ENCODE measurements at places on chromosomes 3 and 15. TPM values are rescaled to one million over a fixed set of nuclear protein-coding genes. Genes with fewer than 3 reads are reported as not detected.

- H3K27ac ChIP-seq: peak overlapping the region; percentile 78
- H3K27me3 ChIP-seq: peaks cover 5% of the 10 kb centered on the region
- no peak for DNase-seq
- peaks cover 18% of the 10 kb centered on the region for H3K4me1 ChIP-seq
- H3K36me3 ChIP-seq: no peaks in the 10 kb centered on the region
- peak overlapping the region; percentile 91 for H3K4me3 ChIP-seq
Measured at GRCh38 chr3:120416868-120417267, 33.9 kb downstream of the FSTL1 start.

- H3K27ac ChIP-seq: no peak overlapping the region
- H3K36me3 ChIP-seq: no peaks in the 10 kb centered on the region
- no peak overlapping the region for H3K4me3 ChIP-seq
- H3K27me3 ChIP-seq: peaks cover 2% of the 10 kb centered on the region
- DNase-seq: no peak
- H3K4me1 ChIP-seq: no peaks in the 10 kb centered on the region
Measured at GRCh38 chr15:81642451-81642990, 268.5 kb upstream of the TMC3 start.

DNA sequence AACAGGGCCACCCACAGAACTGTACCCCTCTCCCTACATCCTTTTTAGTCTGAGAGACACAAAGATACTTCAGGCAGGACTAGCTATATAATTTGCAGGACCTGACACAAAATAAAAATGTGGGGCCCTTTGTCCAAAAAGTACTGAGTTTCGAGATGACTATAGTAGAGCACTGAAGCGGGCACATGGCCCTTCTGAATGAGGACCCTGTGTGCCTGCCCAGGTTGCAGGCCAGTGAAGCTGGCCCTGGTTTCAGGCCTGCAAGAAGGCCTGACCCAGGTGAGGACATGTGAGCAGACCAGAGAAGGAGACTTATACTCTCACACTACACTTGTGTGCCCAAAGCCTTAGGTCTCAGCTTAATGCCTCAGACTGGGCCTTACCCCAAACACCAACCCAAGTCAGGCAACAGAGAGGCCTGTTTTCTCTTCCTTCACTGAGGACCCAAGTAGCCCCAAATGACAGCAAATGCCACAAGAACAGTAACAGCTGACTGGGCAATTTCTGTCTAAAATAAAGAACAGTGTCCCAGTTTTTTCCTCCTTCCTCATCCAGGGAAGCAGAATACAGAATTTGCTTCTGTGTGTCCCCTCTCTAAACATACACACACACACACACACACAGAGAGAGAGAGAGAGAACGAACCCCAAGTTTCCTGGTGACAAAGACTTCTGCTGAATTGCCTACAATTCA lies 100.9 kb upstream of the ARHGEF3 start:
- no peaks in the 10 kb centered on the region for H3K27me3 ChIP-seq
- peaks cover 44% of the 10 kb centered on the region for H3K36me3 ChIP-seq
- H3K4me3 ChIP-seq: no peak overlapping the region
- no peak for DNase-seq
- peaks cover 29% of the 10 kb centered on the region for H3K4me1 ChIP-seq

GRCh38 chr3:186476541-186476940 lies 67.6 kb downstream of the CRYGS start:
- H3K27me3 ChIP-seq: peaks cover 4% of the 10 kb centered on the region
- no peak for DNase-seq
- H3K36me3 ChIP-seq: peaks cover 1% of the 10 kb centered on the region
- no peak overlapping the region for H3K27ac ChIP-seq
- no peak overlapping the region for H3K4me3 ChIP-seq

DNA sequence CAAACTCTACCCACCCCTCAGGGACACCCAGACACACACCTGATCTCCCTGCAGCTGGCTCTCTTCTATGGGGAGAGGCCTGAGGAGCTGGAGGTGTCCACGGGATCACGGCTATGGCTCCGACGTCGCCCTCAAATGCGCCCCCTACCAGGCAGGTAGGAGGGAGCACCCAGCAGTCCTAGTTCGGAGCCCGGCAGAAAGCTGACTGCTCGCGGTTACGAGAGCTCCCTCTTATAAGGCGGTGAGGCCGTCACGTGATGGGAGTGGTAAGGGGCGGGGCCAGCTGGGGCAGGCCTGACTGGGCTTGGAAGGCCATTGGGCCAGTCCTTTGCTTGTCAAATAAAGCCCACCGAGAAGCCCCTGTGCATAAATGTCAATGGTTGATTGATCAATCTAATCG lies at the start of gene PRR20G:
PRR20G (minus strand) TSS at position 207 of the 400 bp plus-strand sequence. CDS start 681 bp downstream, outside the sequence.
- DNase-seq: no peak
- no peak within 1 kb of the TSS for H3K4me3 ChIP-seq
- no peak within 1 kb of the TSS for H3K27ac ChIP-seq
- no peaks in the 10 kb centered on the region for H3K36me3 ChIP-seq
- peaks cover 4% of the 10 kb centered on the region for H3K27me3 ChIP-seq
- no peaks in the 10 kb centered on the region for H3K4me1 ChIP-seq

Gene SLC51B
- total RNA-seq: not detected

- DNase-seq: no peak
- no peak overlapping the region for H3K27ac ChIP-seq
- H3K4me3 ChIP-seq: no peak overlapping the region
- H3K4me1 ChIP-seq: peaks cover 10% of the 10 kb centered on the region
Measured at GRCh38 chr15:68590721-68591389, 12.1 kb downstream of the CORO2B start.

- H3K4me3 ChIP-seq: no peak overlapping the region
- H3K36me3 ChIP-seq: no peaks in the 10 kb centered on the region
- no peak for DNase-seq
- H3K27ac ChIP-seq: no peak overlapping the region
Measured at GRCh38 chr15:89777782-89778380, 1.7 kb downstream of the MESP2 start.

Gene CA12
- total RNA-seq: not detected

Gene CAND2
- total RNA-seq: 0.97 TPM

GRCh38 chr15:73981761-73982221 lies 10.3 kb downstream of the STOML1 start:
- H3K27me3 ChIP-seq: peaks cover 3% of the 10 kb centered on the region
- peak overlapping the region; percentile 94 for H3K27ac ChIP-seq
- peaks cover 49% of the 10 kb centered on the region for H3K4me1 ChIP-seq
- no peak for DNase-seq
- peak overlapping the region; percentile 51 for H3K4me3 ChIP-seq

DNA sequence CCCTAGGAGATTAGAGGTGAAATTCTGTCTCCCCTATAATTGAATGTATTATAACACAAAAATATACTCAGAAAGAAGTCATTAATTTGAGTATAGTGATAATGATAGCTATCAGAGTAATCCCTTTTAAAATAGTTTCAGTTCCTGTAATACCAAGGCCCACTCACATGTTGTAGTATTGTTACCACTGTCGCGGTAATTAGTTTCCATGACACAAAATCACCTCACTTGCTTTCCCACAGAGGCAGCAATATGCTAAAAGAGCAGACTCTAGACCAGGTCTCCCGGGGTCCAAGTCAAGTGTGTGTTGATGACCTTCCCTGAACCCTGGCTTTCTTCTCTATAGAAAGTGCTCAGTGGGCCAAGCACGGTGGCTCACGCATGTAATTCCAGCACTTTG lies 39.5 kb upstream of the NSMCE3 start:
- no peaks in the 10 kb centered on the region for H3K36me3 ChIP-seq
- H3K27ac ChIP-seq: no peak overlapping the region
- no peak for DNase-seq
- no peaks in the 10 kb centered on the region for H3K4me1 ChIP-seq
- H3K27me3 ChIP-seq: peaks cover 4% of the 10 kb centered on the region

Gene A4GNT
- not detected for total RNA-seq

DNA sequence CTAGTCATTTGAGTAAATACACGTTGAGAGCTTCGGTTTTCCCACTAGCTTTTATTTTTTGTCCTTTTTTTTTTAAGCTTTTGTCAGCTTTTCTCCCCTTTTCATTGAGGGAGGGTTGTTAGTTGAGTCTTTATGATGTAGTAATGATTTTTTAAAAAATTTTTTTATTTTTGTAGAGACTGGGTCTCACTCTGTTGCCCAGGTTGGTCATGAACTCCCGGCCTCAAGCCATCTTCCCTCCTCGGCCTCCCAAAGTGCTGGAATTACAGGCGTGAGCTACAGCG lies 688 bp downstream of the ZSCAN2 start:
- no peak for DNase-seq
- peaks cover 11% of the 10 kb centered on the region for H3K36me3 ChIP-seq
- H3K4me3 ChIP-seq: peak overlapping the region; percentile 96
- H3K27ac ChIP-seq: peak overlapping the region; percentile 69
- H3K27me3 ChIP-seq: no peaks in the 10 kb centered on the region

Gene C3orf22
- not detected for total RNA-seq

Gene HYAL1
- 0.25 TPM for total RNA-seq

DNA sequence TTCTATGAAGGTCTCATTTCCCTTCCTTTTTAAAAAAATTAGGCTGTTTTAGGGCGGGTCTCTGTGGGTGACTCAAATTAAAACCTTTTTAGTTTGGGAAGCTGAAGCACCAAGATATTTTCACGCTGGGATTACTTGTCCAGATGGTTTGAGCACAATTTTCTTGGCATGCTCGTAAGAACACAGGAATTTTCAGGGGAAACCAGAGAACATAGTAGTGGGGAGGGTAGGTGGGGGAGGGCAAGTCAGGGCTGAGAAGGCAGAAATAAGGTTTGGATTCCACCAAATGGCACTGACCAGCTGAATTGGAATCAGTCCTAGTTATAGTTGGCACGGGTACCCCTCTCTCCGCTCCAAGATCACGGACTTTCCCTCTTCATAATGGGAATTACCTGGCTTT lies 97.3 kb upstream of the LRIG1 start:
- DNase-seq: no peak
- H3K27me3 ChIP-seq: peaks cover 4% of the 10 kb centered on the region
- H3K27ac ChIP-seq: no peak overlapping the region
- peaks cover 3% of the 10 kb centered on the region for H3K4me1 ChIP-seq
- H3K4me3 ChIP-seq: no peak overlapping the region
- no peaks in the 10 kb centered on the region for H3K36me3 ChIP-seq

DNA sequence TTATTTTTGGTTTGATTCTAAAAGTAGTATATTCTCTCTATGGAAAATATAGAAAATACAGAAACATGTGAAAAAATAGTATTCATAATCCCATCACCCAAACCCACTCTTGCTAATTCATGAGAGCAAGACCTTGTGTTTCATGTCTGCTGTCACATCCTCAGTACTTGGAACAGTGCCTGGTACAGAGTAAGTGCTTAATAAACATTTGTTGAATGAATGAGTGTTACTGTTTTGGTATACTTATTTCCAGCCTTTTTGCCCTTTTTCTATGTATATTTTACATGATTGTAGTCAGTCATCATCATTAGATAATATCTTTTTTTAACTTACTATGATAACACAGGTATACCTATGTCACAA lies 59.3 kb downstream of the IL16 start:
- DNase-seq: no peak
- peaks cover 7% of the 10 kb centered on the region for H3K27me3 ChIP-seq
- no peak overlapping the region for H3K4me3 ChIP-seq
- H3K4me1 ChIP-seq: peaks cover 6% of the 10 kb centered on the region
- no peak overlapping the region for H3K27ac ChIP-seq

Gene ASB7
- total RNA-seq: 21.5 TPM

GRCh38 chr15:81896356-81896755 lies 149.5 kb downstream of the MEX3B start:
- no peaks in the 10 kb centered on the region for H3K4me1 ChIP-seq
- H3K4me3 ChIP-seq: no peak overlapping the region
- H3K36me3 ChIP-seq: no peaks in the 10 kb centered on the region
- peaks cover 4% of the 10 kb centered on the region for H3K27me3 ChIP-seq
- DNase-seq: no peak

Gene TMCO5A
- not detected for total RNA-seq

DNA sequence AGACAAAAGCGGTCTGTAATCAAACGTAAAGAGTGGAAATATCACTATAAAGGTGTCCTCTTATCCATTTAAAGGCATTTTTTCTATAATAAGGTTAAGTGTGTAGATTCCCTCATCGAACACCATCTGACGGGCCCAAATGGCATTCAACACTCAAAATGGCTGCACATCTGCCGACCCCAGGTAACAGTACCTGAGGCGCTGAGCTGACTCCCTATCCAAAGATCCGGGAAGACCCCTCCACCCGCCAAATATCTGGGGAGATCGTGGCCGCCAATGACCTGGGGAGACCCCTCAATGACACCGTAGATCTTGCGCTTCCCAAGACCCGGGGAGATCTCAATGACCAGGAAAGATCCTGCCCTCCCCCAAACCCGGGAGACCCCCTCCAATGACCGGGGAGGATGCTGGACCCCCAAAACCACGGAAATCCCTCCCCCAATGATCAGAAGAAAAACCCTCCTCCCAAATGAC lies 476 bp downstream of the IP6K2 start:
- H3K27me3 ChIP-seq: peaks cover 18% of the 10 kb centered on the region
- H3K36me3 ChIP-seq: peaks cover 19% of the 10 kb centered on the region
- H3K27ac ChIP-seq: peak overlapping the region; percentile 98
- DNase-seq: peak; percentile 53
- peaks cover 26% of the 10 kb centered on the region for H3K4me1 ChIP-seq

GRCh38 chr3:117126946-117127546 lies 417.5 kb downstream of the TUSC7 start:
- H3K27ac ChIP-seq: no peak overlapping the region
- H3K36me3 ChIP-seq: no peaks in the 10 kb centered on the region
- H3K4me3 ChIP-seq: no peak overlapping the region
- DNase-seq: no peak

Gene PLEKHO2
- total RNA-seq: 25.4 TPM

DNA sequence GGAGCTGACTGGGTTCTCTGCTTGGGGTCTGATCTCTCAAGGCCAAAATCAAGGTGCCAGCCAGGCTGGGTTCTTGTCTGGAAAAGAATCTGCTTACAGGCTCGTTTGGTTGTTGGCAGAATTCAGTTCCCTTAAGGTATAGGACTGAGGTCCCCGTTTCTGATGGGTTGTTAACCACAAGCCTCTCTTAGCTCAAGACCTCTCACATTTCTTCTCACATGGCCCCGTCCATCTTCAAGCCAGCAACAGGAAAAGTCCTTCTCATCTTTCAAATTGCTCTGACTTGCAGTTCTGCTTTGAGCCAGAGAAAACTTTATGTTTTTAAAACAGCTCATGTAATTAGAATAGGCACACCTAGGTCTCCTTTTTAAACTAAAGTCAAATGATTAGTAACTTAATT lies 20.4 kb downstream of the UACA start:
- no peak overlapping the region for H3K4me3 ChIP-seq
- H3K27me3 ChIP-seq: peaks cover 31% of the 10 kb centered on the region
- H3K36me3 ChIP-seq: no peaks in the 10 kb centered on the region
- DNase-seq: no peak
- peaks cover 2% of the 10 kb centered on the region for H3K4me1 ChIP-seq
- H3K27ac ChIP-seq: no peak overlapping the region

Gene ISL2
- not detected for total RNA-seq

Gene PLA2G4B
- 26.0 TPM for total RNA-seq

DNA sequence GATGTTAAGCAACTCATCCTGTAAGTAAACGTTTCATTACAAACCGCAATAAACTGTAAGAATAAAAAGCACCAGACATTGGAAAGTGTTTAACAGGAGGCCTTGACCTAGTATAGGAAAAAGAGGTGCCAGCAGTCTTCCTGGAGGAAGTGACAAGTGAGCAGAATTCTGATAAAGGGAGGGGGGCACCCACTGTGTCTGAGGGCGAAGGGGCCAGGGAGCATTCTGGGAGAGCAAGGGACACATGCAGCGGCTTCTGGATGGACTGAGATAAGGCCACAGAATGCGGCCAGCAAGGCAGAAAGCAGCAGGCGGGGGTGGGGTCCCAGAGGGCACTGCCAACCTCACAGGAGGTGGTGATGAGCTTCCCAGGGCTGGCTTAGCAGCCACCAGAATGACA lies 80.2 kb downstream of the MTHFS start:
- H3K27me3 ChIP-seq: no peaks in the 10 kb centered on the region
- H3K36me3 ChIP-seq: peaks cover 4% of the 10 kb centered on the region
- no peak overlapping the region for H3K27ac ChIP-seq
- no peak for DNase-seq
- no peak overlapping the region for H3K4me3 ChIP-seq
